ENCODE measurements at places on chromosomes 4 and X. TPM values are rescaled to one million over a fixed set of nuclear protein-coding genes. Genes with fewer than 3 reads are reported as not detected.

Gene CSN1S1
- total RNA-seq, result not detected

Gene RAB39B
- total RNA-seq, result 3.1 TPM

Gene SPANXA2
- not detected for total RNA-seq

Gene CENPVL2
- total RNA-seq, result not detected

Gene SAGE1
- not detected for total RNA-seq

Gene APELA
- not detected for total RNA-seq

Gene CABS1
- total RNA-seq, result not detected

Gene ANKRD17
- total RNA-seq, result 55.1 TPM

Gene SMIM43
- total RNA-seq, result not detected

Gene FGF5
- total RNA-seq, result 1.3 TPM

Gene PRDM5
- total RNA-seq, result 10.6 TPM

Data from chondrocyte (in vitro differentiated cells).